ENCODE measurements at places on chromosomes 13 and 19. TPM values are rescaled to one million over a fixed set of nuclear protein-coding genes. Genes with fewer than 3 reads are reported as not detected.

- DNase-seq, result no peak
These were observed 95.3 kb upstream of the IPO5 start for GRCh38 chr13:97858161-97858560.

DNA sequence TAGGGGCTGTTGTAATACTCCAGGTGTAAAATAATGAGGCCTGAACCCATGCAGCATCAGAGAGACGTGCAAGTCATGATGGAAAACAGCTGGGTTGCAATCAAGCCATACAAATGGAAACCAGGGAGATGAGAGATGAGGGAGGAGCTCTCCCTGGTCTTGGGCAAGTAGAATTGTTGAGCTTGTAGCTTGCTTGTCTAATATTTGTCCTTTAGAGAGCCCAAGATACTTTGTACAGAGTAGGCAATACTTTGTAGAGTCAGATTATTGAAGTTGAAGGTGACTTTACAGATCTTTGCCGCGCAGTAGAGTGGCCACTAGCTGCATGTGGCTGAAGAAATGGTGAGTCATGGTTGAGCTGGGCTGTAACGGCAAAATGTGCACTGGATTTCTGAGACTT, 8.3 kb downstream of the ATP8A2 start:
- DNase-seq, result no peak

The MVB12A gene
- 30.1 TPM for polyA plus RNA-seq

The FRY gene
- polyA plus RNA-seq, result 37.8 TPM

The PSG4 gene
- 0.84 TPM for polyA plus RNA-seq

GRCh38 chr13:113046883-113047244, 58.7 kb upstream of the F7 start:
- DNase-seq, result no peak

The ZNF426 gene
- 13.2 TPM for polyA plus RNA-seq

The PCP2 gene
- not detected for polyA plus RNA-seq

The SSC5D gene
- polyA plus RNA-seq, result 2.1 TPM

The GFY gene
- not detected for polyA plus RNA-seq

DNA sequence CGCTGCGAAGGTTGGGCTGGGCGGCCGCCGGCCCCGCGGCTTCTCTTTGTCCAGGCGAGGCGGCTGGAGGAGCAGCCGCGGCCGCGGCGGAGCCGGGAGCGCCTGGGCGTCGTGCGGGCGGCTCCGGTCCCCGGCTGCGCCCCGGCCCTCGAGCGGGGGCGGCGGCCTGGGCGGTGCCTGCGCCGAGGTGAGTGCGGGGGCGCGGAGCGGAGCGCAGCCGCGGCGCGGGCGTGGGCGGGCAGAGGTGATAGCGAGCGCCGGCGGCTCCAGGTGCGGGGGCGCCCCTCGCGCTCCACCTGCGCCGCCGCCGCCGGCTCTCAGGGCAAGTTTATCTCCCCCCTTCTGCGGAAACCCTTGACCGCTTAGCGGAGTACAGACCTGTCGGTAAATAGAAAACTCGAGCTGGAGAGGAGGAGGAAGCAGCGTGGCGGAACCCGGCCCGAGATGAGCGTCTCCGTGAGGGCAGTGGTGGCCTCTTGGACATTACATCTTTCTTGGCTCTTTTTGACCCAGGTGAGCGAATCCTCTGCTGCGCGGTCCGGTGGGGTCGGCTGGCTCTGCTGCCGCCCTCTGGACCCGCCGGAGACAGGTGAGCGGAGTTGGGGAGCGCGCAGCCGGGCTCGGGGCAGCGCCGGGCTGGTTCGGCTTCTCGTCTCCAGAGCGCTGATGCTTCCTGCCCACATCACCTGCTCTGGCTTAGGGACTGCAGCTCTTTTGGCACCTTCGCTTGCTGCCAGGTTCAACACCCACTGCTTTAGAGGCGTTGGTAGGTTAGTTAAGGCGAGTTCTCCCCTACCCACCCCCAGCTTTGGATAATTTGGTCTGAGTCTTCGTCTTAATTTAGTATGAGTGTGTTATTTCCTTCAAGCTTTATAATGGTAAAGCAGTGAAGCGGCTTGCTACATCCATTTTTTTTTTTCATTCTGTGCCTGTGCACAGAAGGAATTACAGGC, at the start of gene MTUS2:
Gene MTUS2, plus strand, starts transcription at position 241 of the 953 bp plus-strand sequence.
- DNase-seq, result no peak

DNA sequence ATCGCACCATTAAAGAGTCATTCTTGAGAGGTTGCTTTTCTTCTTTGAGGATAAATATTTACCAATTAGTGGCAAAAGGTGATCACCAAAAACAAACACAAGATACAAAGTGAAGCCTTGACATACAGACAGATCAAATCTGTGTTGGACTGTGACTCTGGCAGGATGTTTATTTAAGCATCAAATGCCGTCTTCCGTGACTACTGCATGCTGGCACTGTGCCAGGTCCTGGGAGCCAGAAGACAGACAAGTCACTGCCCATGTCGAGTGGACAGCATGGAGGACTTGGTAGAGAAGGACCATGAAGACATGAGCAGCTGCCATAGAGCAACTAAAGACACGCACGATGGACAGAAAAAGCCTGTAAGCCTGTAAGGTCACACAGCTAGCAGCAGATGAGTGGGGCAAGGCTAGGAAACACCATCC, 92.8 kb upstream of the FARP1 start:
- no peak for DNase-seq

- no peak for DNase-seq
These were observed at the start of gene CDC34 for GRCh38 chr19:531753-532560. TSS of gene CDC34 (plus strand) at chr19:531760. CDS start at chr19:531932, 172 bp downstream.

The OR4F17 gene
- polyA plus RNA-seq, result not detected

DNA sequence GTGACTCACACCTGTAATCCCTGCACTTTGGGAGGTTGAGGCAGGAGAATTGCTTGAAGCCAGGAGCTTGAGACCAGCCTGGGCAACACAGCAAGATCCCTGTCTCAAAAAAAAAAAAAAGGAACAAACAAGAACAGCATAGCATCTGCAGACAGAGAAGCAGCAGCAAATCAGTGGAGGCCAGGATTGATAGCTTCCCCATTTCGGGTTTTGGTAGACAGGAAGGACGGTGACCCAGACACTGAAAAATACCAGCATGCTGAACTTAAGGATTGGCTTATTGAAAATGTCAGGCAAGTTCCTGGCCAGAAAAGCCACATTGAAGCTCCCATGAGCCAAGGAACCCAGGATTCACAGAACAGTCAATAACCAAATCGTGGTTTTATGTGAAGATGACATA, 3.0 kb downstream of the ZNF490 start:
- no peak for DNase-seq

DNA sequence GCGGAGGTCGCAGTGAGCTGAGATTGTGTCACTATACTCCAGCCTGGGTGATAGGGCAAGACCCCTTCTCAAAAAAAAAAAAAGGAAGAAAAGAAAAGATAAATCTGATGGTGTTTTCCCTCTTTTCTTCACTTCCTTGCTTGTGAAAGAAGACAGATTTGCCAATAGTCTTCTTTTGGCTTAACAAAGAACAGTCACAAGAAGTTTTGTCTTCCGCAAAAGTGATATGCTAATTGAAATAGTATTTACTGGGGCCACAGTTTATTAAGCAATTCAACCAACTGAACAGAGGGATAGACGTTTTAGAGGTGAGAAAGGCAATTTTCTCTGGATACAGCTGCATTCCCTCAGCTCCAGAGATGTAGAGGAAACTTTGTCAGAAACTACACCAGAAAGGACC, 22.9 kb upstream of the PLAUR start:
- DNase-seq, result no peak

The ZNF415 gene
- polyA plus RNA-seq, result 14.5 TPM

GRCh38 chr19:56109226-56109625, 11.9 kb downstream of the ZNF787 start:
- DNase-seq, result no peak

- peak; percentile 24 for DNase-seq
These were observed 103.7 kb upstream of the EDNRB start for GRCh38 chr13:78022164-78022877.

DNA sequence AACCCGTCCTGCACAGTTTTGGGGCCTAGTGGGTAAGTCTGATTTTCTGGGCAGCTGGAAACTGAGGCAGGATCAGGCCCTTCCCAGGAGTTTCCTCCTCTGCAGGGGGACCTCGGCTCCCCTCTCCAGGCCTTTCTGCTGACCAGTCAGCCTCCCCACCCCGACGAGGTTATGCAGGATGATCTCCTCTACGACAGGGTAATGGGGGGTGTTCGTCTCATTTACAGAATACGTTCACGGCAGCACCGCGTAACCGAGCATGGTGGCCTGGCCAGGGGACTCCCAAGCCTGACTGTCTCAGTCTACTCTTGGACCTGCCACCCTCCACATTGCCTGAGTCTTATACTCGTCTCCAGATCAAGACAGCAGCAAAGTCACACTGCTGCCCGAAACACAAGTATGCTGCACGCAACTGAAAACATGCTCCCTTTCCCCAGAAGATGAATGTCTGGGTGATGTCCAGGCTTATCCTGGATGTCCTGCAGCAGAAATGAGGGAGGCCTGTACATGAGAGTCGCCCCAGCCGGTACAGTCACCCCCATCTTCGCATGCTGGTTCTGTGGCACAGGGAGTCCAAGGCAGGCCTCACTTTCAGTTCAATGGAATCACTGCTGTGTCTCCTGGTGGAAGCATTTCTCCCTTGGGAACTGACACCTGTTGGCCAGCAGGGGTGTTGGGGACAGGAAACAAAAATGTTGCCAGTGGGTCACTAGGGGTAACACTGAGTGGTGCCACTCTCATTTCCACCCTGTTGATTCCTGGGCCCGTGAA, 120.8 kb downstream of the SOX1 start:
- no peak for DNase-seq

GRCh38 chr13:65836066-65836465, 1394.1 kb downstream of the PCDH9 start:
- no peak for DNase-seq

The BSG gene
- 515 TPM for polyA plus RNA-seq

DNA sequence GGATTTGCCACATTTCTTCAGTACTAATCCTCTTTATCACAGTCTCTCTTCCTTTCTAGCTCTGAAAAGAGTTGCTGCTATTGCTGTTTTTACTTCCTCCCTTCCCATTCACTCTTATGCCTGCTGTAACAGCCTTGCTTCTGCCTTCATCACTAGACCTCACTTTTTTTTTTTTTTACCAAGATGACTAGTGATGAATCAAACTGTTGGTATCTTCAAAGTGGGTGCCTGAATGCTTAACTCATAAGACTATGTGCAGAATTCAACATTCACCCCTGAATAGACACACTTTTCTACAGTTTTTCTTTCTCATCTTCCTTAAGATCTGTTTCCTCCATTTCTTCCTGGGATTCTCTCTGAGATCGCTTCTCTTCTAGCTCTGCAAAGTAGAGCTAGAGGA, 217.2 kb upstream of the HTR2A start:
- peak; percentile 38 for DNase-seq

- no peak for DNase-seq
These were observed 393.0 kb downstream of the ITGBL1 start for GRCh38 chr13:101845245-101846020.

DNA sequence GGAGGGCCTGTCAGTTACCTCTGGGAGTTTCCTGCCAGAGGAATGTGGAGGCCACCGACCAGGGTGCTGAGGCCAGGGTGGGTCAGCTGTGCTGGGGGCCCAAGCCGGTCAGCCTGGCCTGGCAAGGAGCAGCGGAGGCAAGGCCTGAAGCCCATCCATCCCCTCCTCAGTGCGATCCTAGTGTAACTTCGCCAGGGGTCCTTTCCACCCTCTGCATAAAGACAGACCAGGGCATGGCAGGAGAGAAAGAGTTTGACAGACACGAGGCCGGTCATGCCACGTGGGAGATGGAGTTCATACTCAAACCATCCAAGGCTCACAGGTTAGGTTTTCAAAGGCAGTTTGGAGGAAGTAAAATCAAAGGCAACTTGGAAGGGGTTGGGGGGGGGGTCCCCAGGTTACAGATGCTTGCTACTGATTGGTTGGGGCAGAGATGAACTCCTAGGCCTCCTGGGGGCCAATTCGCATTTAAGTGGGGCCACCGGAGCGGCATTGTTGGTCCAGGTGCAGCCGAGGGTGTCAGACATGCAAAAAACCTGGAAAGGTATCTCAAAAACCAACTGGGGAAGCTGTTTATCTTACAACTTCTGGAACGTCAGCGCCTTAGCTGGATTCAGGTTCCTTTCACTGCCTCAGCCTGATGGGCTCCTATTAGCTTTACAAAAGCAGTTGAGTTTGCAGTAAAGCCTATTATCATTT, 36.8 kb upstream of the DPRX start:
- no peak for DNase-seq

The ZNF460 gene
- 13.0 TPM for polyA plus RNA-seq

GRCh38 chr19:9757544-9758501, 10.7 kb downstream of the ZNF846 start:
- no peak for DNase-seq

DNA sequence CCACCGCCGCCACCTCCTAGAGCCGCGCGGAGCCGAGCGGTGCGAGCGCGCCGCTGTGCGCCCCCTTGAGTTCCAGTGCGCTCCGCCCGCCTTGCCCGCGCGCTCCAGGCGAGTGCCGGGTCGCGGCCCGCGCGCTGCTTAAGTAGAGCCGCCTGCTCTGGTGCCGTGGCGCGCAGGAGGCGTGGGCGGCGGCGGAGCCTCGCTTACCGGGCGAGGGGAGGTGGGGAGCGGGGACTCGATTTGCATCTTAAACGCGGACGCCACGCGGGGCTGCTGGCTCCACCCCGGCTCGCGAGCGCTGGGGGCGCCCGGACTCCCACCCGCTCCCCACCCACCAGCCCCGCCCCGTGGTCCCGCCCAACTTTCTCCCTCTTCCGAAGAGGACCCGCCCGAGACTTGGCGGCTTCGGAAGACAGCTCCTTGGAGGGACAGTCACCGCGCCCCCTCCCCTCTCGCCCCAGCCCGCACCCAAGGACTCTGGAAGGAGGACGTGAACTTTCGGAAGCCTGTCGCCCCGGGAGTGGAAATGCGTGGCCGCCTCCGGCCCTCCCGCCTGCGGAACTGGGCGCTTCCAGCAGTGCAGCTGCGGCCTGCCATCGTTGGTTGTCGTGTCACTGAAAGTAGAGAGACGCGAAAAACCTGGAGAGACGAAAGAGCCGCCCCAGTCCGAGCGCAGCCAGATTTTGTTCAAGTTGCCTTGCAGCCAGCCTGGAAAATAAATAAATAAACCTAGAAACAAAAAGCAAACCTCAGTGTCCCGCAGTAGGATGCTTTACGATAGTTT, at the start of gene KCTD12:
Gene KCTD12, minus strand, starts transcription at position 114 of the 784 bp plus-strand sequence. CDS start 257 bp downstream, outside the sequence.
- DNase-seq, result no peak

DNA sequence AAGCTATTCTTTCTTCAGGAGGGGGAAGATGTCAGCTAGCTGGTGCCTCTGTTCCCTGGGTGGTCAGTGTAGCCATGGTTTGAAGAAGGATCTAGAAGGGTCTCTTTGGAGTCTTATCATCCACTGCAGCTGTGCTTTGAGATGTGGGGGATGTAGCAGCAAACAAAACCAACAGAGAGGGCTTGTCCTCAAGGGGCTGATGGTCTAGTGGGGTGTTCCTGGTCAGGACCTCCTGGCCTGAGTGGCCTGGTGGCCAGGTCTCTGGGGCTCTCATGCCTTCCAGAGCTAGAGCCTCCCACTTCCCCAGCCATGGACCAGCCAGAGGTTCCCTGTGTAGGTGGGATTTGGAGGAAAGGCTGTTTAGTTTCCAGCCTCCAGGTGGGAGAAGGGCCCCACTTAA, 40.3 kb downstream of the LYL1 start:
- no peak for DNase-seq

DNA sequence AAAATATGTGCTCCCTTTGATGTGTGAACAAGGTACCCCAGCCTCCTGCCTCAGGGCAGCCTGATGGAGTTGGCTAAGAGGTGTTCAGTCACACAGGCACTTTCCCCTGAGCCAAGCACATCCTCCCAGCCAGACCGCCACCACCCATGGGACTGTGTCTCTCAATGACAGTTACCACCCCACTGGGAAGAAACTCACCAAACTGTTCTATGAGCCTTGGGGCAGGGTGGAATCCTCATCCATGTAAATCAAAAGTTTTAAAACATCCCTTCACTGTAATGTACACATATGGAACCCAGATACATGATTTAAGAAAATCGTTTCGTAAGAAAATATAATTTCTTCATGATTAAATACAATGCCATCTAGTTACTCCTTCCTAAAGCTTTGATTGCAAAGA, 138.4 kb upstream of the LSM14A start:
- DNase-seq, result no peak
